NCI-H1417 (cell line): ENCODE measurements at places on chromosomes 2 and 18.

- DNase-seq = no peak
Observed at GRCh38 chr18:70558371-70558770, 269.5 kb downstream of the SOCS6 start.

DNA sequence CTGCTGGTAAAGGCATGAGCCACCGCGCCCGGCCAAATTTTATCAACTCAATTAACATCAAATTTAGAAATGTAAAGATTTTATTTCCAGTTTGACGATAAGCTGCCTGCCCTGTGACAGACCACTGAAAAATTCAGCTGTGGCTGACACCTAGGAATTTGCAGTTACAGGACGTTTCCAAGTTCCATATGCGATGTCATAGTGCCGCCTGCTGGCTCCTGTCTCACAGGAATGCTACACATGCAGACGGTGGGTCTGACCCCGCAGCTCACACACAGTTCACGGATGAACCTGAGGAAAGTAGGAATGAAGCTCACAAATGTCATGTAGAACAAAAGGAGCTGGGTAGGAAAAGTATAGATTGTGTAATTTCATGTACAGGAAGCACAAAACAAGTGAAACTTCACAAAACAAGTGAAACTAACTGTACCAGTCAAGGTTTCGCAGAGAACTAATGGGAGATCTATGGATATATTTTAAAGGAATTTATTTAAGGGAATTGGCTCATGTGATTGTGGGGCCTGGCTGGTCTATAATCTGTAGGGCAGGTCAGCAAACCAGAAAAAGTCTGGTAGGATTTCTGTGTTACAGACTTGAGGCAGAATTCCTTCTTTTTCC lies 13.2 kb upstream of the SEH1L start:
- DNase-seq = peak; percentile 87

DNA sequence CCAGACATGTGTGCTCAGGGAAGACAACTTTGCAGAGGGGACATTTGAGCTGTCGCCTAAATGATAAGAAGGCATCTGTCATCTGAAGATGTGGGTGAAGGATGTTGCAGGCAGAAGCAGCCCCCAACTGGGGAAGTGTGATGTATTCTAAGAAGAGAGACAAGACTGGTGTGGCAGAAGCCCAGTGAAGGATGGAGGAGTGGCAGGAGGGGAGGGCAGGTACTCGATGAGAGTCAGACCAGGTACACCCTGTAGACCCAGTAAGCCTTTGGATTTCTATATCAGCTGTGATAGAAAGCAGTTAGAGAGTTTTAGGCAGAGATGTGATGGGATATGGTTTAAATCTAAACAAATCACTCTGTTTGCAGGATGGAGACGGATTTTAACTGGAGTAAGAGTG lies 19.2 kb downstream of the SLC14A2 start:
- DNase-seq = no peak

DNA sequence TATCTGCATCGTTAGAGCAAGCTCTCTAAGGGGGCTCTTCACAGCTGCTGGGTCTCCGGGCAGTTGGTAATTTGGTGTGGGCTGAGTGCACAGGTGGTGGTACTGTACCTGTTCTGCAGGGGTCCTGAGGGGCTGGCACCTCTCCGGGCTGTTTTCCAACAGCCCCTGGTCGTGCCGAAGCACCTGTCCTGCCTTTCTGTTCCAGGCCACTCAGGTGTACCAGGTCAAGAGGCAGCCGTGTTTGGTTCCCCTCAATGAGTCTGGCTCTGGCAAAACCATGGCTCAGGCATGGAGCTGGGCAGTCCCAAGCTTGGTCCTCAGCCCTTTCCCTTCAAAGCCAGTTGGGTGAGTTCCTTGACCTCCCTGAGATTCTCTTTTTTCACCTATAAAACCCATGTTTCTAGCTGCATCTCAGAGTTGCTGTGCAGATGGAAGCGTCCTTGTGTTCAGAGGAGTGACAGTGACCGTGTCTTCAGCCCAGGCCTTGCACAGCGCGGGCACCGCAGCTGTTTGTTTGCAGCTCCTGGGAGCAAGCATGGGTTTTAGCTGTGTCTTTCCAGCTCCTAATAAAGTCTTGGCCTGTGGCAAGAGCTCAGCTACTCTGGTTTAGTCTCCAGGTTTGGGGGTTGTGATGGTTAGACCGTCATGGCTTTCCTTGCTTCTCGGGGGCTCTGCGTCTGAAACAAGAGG lies 110.9 kb downstream of the GLI2 start:
- DNase-seq = no peak

DNA sequence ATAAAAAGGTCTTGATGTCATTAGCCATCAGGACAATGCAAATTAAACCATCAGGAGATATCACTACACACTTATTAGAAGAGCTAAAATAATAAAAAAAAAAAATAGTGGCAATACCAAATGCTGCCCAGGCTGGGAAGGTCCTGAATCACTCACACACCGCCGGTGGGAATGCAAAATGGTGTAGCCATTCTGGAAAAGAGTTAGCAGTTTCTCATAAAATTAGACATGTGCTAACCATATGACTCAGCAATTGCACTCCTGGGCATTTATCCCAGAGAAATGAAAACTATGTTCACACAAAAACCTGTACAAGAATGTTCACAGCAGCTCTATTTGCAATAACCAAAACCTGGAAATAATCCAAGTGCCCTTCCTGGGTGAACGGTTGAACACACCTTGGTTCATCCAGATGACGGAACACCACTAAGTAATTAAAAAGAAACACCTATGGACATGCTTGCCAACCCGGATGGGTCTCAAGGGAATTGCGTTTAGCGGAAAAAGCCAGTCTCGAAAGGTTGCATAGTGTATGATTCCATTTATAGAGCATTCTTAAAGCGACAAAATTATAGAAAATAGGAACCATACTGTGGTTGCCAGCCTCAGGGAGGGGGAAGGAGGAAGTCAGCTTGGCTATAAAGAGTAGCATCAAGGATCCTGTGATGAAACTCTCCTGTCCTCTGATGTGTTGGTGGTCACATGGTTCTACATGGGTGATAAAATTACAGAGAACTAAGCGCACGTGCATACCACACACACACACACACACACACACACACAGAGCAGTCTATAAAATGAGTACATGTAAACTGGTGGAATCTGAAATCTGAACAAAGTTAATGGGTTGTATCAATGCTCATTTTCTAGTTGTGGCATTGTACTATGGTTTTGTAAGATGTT lies 4.6 kb downstream of the MBP start:
- no peak for DNase-seq

GRCh38 chr18:23204589-23205235 lies 69.4 kb downstream of the CABLES1 start:
- DNase-seq = no peak

GRCh38 chr18:24055009-24055804 lies 40.7 kb downstream of the TTC39C start:
- DNase-seq = no peak

DNA sequence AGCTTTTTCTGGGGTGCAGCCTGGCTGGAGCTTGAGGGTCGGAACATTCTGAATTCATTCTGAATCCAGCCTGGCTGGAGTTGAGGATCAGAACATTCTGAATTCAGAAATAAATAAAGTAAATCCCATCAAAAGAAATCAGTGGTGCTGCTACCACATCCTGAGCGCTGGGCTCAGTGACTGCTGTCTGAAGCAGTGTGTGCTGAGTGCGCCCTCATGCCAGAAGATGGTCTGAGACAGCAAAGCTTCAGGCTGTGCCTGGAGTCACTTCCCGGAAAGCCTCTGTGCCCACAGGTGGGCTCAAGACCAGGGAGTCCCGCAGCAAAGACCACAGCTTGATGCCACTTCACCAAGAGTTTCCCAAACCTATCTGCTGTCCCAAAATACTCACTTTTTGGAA lies 187.9 kb downstream of the VAPA start:
- no peak for DNase-seq

- peak; percentile 3 for DNase-seq
Observed at GRCh38 chr2:187877391-187877790, 323.2 kb upstream of the TFPI start.

GRCh38 chr18:48928787-48929186 lies 22.0 kb downstream of the SMAD7 start:
- DNase-seq = peak; percentile 73

GRCh38 chr2:232502511-232502910 lies 14.9 kb upstream of the ECEL1 start:
- no peak for DNase-seq

- DNase-seq = no peak
Observed at GRCh38 chr2:133045787-133046186, 375.8 kb upstream of the LYPD1 start.

DNA sequence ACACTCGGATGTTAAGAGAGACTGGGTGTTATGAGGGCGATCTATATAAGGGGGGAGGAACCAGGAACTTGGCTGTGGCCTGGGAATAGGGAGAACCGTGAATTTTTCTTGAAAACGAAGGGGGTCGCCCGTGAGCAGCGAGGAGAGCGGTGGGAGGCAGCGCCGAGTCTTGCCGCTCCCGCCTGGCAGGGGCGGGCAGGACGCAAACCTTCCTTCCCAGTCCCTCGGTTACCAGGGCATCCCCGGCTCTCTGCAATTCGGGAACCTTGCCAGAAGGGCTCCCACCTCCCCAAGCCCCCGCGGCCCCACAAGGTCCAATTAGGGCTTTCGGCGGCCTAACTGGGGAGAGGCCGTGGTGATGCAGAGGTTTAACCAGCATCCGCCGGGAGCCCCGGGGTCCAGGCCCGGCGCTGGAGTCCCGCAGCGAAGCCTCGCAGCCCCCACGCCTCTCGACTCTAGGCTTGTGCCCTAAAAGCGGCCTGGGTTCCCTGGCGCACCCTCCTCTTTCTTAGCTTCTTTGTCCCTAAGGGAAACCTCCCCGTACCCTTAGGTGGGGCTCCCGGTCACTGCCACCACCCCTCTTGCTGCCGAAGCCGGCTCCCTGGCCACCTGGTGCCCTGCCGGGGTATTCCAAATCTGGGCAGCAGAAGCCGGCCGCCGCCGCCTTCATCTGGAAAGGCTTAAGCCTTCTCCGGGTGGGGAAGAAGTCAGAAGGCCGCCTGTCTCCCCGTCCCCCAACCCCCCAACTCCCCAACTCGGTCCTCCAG lies 680 bp upstream of the FHOD3 start:
- DNase-seq = peak; percentile 89

DNA sequence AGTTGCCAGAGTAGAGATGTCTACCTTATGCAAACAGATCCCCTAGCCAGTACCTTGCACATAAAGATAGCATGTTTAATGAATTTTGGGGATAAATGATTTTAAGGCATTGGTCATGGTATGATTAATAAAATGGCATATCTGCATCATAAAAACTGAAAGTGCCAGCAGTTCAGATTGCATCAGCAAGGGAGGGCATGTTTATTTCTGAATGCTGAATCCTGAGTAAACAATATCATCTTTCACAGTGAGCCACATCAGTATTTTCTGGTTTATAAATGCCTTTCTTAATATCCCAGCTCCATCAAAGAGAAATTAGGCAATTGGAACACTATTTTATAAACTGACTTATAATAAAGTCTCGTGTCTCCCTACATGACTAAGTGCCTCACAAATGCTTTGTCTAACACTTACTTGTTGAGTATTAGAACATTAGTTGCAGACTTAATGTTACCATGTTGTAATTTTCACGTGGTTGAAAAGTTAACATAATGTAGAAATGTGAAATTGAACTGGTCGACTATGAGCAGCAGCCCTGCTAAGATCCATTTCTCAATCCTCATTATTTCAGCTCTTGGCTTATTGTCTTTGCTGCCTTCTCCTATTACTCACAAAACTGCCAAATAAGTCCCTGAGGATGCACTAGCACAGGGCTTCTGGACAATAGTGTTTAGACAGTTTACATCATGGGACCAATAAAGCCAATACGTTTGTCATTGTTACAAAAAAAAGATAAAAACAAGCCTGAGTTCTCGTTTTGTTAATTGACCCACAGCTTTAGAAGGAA lies 48.0 kb downstream of the LANCL1 start:
- DNase-seq = no peak

- no peak for DNase-seq
Observed at GRCh38 chr2:240728827-240729226, 37.2 kb downstream of the AQP12A start.

- DNase-seq = no peak
Observed at GRCh38 chr18:60112369-60112768, 212.6 kb downstream of the PMAIP1 start.

GRCh38 chr2:220574038-220574437 lies 946.6 kb downstream of the SLC4A3 start:
- no peak for DNase-seq

DNA sequence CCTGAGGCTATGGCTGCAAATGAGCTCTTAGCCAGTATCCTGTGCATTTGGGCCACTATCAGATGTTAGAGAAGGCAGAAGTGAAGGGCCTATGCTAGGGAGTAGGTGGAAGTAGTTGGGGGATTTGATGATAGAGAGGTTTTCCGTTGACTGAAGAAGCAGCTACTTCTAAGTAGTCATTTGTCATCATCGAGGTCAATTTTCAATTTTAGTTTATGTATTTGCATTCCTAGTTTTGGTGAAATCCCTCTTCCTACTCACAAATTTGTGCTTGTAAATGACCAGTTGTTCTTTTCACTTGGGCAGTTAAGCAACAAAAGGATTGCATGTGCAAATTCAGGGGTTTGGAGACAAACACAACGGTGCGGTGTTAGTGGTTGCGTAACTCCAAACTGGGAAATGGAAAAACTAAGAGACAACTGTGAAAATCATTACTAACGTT lies 48.5 kb upstream of the PELI1 start:
- no peak for DNase-seq

- DNase-seq = no peak
Observed at GRCh38 chr2:6812857-6813530, 52.7 kb downstream of the CMPK2 start.

DNA sequence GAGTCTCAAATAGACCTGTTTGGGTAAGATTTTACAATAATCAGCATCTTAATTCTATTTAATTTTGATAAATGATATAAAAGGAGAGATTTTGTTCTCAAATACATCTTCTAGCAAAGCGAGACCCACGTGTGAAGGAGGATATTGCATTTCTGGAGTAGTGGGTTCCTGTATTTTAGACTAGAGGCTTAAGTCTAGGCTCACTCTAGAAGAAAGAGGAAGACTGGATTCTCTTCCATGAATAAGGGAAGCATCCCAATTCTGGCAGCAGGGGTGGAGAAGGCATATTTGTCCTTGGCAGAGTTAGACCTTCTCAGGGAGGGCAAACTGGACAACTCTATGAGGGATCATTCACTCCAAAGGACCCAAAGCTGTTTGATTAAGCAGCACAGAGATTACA lies 11.3 kb upstream of the FAM228A start:
- no peak for DNase-seq

DNA sequence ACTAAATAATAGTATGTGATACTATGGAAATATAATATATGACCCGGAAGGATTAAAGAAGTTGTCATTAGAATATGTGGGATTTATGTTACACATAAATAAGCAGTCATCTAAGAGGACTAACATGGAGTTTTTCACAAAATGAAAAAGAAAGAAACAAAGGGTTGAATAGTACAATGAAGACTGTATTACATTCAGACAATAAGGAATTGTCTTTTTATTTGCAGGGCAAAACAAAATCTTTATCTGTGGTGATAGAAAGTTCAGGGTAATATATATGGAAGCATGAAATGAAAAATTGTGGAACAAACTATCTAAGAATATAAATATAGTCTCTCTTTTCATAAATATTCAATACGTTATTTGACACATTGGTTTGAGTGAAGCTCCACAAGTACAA lies 5.8 kb downstream of the ERMN start:
- DNase-seq = no peak
